ENCODE measurements at places on chromosomes 3 and 15. TPM values are rescaled to one million over a fixed set of nuclear protein-coding genes. Genes with fewer than 3 reads are reported as not detected.

DNA sequence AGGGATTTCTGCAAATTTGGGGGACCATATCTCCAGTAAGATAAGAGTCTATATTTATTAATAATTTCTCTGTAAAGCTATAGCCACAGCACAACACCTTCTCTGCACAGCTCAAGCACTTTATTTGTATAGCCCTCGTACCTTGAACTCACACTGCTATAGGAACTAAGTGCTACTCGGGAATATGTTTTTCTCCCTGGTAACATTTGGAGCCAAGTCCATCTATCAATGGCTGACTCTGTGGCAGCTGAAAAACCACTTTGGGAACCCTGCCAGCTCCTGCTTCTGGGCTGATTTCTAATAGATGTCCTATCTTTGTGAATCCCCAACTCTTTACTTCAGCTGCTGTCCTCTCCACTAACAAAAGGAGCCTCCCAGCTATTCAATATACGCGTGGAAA lies 298.5 kb downstream of the GBE1 start:
- H3K4me3 ChIP-seq: no peak overlapping the region
- no peaks in the 10 kb centered on the region for H3K4me1 ChIP-seq
- H3K27me3 ChIP-seq: peaks cover 2% of the 10 kb centered on the region
- H3K36me3 ChIP-seq: no peaks in the 10 kb centered on the region

The GCSAM gene
- 16.0 TPM for total RNA-seq

DNA sequence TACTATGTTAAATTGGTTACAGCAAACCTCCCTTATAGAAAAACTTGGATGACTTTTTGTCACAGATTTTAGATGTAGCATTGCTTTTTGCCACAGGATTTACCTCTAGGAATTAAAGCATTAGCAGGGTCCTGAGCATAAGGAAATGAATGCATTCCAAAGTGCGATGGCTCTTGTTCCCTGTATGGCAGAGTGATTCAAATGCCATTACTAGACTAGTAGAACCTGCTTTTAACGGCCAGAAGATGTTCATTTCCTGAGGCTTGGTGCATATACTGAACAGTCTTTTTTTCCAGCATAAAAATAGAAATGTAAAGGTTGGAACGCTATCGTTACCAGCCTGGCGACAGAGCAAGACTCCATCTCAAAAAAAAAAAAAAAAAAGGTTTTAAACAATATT lies 59.4 kb downstream of the WNT5A start:
- no peak overlapping the region for H3K4me3 ChIP-seq
- no peaks in the 10 kb centered on the region for H3K4me1 ChIP-seq
- peaks cover 4% of the 10 kb centered on the region for H3K27me3 ChIP-seq
- no peaks in the 10 kb centered on the region for H3K36me3 ChIP-seq
- no peak overlapping the region for H3K27ac ChIP-seq

GRCh38 chr3:105503191-105503593 lies 136.5 kb downstream of the ALCAM start:
- no peak overlapping the region for H3K4me3 ChIP-seq
- H3K27ac ChIP-seq: no peak overlapping the region
- H3K27me3 ChIP-seq: no peaks in the 10 kb centered on the region
- no peak for DNase-seq
- peaks cover 3% of the 10 kb centered on the region for H3K36me3 ChIP-seq
- H3K4me1 ChIP-seq: peaks cover 10% of the 10 kb centered on the region

DNA sequence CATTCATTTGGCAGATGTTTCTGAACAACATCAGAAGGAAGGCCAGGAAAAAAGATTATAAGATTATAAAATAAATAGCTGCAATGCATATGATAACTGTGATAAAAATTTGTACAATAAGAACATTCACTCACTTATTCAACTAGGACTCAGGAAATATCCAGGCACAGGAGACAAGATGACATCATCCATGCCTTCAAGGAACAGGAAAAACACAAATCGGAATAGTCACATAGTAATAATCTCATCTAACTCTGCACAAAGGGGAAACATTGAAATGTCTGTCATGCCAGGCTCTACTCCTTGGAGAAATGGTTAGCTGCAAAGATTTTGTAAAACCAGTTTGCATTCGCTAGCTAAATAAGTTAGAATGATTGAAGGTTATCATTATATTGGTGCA lies 233.5 kb upstream of the AGTR1 start:
- H3K27me3 ChIP-seq: no peaks in the 10 kb centered on the region
- H3K36me3 ChIP-seq: no peaks in the 10 kb centered on the region
- no peak overlapping the region for H3K4me3 ChIP-seq
- H3K27ac ChIP-seq: no peak overlapping the region
- no peaks in the 10 kb centered on the region for H3K4me1 ChIP-seq
- DNase-seq: no peak

The ARGFX gene
- not detected for total RNA-seq

DNA sequence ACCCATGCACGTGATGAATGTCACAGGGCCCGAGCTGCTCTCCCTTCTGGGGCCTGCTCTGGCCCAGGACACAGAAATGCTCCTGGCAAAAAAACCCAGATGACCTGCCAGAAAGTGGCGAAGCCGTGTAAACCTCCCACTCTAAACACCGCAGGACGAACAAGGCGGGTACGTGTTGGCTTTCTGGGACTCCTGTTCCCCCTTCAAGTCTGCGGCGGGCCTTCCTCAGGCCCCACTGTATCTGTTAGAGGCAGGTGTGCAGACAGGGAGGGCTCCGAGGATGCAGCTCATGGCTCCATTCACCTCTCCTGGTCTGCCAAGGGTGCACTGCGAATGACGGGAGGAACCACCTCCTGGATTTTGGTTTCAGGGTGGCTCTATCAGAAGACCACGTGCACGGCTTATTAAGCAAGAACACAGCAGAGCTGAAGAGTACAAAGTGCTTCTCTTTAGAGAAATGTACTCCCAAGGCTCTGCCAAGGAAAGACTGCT lies 173.8 kb downstream of the ADAMTS17 start:
- no peak for DNase-seq
- H3K4me1 ChIP-seq: no peaks in the 10 kb centered on the region
- H3K27me3 ChIP-seq: peaks cover 6% of the 10 kb centered on the region

The FSTL1 gene
- not detected for total RNA-seq

- DNase-seq: no peak
- peaks cover 60% of the 10 kb centered on the region for H3K27me3 ChIP-seq
- H3K4me3 ChIP-seq: no peak overlapping the region
- no peak overlapping the region for H3K27ac ChIP-seq
Measured at GRCh38 chr3:42262525-42262924, 3.5 kb downstream of the CCK start.

The DLG1 gene
- 102 TPM for total RNA-seq

DNA sequence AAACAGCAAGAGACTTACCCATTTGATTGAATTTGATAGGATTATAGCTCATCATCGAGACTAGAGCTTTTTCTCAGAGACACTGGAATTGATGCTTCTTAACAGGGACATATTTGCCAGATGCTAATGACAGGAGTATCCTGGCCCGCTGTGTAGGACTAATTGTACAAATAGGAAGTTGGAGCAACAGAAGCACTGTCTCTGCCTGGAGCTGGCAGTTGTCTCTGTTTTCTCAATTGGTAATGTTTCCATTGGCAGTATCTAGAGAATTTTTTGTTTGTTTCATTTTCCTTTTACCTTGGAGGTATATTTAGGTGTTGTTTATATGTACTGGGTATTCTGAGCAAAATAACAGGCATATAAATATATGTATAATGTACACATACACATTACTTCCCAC lies 8.9 kb upstream of the PCOLCE2 start:
- H3K27ac ChIP-seq: no peak overlapping the region
- no peaks in the 10 kb centered on the region for H3K36me3 ChIP-seq
- no peak for DNase-seq
- no peaks in the 10 kb centered on the region for H3K4me1 ChIP-seq
- no peak overlapping the region for H3K4me3 ChIP-seq

The UNC13C gene
- total RNA-seq: not detected

- H3K27me3 ChIP-seq: no peaks in the 10 kb centered on the region
- DNase-seq: no peak
- H3K36me3 ChIP-seq: peaks cover 2% of the 10 kb centered on the region
- no peak overlapping the region for H3K27ac ChIP-seq
- H3K4me3 ChIP-seq: no peak overlapping the region
Measured at GRCh38 chr15:90512276-90512675, 17.4 kb upstream of the CRTC3 start.

GRCh38 chr15:88378188-88378637 lies 89.0 kb downstream of the MRPL46 start:
- peaks cover 16% of the 10 kb centered on the region for H3K27me3 ChIP-seq
- no peak overlapping the region for H3K4me3 ChIP-seq
- H3K27ac ChIP-seq: no peak overlapping the region

GRCh38 chr3:173743516-173743915 lies 346.0 kb downstream of the NLGN1 start:
- DNase-seq: no peak
- no peaks in the 10 kb centered on the region for H3K4me1 ChIP-seq
- no peaks in the 10 kb centered on the region for H3K36me3 ChIP-seq
- no peak overlapping the region for H3K27ac ChIP-seq

DNA sequence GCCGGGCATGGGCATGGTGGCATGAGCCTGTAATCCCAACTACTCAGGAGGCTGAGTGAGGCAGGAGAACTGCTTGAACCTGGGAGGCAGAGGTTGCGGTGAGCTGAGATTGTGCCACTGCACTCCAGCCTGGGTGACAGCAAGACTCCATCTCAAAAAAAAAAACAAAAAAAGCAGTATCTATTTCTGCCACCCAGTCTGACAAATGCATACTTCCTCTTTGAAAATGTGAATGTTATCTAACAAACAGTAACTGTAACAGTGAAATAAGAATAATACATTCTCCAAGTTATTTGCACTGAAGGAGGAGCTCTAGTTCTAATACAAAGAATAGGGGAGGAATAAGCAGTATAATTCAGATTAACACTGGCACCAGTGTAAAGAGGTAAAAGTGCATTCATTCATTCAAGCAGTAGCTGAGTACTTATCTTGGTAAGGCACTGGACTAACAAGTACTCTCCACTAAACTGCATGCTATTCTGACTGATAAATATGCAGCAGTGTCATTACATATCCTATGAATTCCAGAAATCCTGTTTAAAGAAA lies 12.9 kb downstream of the VPS13C start:
- peaks cover 13% of the 10 kb centered on the region for H3K36me3 ChIP-seq
- peak overlapping the region; percentile 84 for H3K27ac ChIP-seq
- H3K4me1 ChIP-seq: peaks cover 55% of the 10 kb centered on the region
- H3K27me3 ChIP-seq: no peaks in the 10 kb centered on the region
- DNase-seq: no peak

DNA sequence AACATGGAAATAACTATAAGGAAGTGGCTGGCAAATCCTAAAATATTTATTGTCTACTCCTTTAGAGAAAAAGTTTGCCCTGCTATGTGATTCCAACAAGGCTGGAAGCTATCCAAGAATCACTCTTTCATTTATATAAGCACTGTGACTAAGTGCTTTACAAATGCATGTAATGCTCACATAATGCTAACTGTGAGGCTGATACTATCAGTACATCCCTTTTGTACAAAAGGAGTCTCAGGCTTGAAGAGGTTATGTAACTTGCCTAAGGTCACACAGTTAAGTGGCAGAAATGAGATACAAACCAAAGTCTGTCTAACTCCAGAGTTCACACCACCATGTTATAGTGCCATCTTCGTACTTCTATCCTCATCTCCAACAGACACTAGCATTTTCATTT lies 17.0 kb downstream of the TOPBP1 start:
- no peak overlapping the region for H3K4me3 ChIP-seq
- no peak overlapping the region for H3K27ac ChIP-seq
- no peaks in the 10 kb centered on the region for H3K27me3 ChIP-seq
- peaks cover 73% of the 10 kb centered on the region for H3K36me3 ChIP-seq
- no peak for DNase-seq

The C3orf85 gene
- not detected for total RNA-seq

The TTC23 gene
- total RNA-seq: 2.7 TPM

The SOX14 gene
- not detected for total RNA-seq

The CLDN18 gene
- total RNA-seq: not detected

The FETUB gene
- total RNA-seq: not detected

The FBN1 gene
- total RNA-seq: 1.1 TPM

- no peak overlapping the region for H3K4me3 ChIP-seq
- H3K27me3 ChIP-seq: no peaks in the 10 kb centered on the region
- H3K36me3 ChIP-seq: no peaks in the 10 kb centered on the region
Measured at GRCh38 chr3:141257961-141258360, 26.3 kb downstream of the PXYLP1 start.

DNA sequence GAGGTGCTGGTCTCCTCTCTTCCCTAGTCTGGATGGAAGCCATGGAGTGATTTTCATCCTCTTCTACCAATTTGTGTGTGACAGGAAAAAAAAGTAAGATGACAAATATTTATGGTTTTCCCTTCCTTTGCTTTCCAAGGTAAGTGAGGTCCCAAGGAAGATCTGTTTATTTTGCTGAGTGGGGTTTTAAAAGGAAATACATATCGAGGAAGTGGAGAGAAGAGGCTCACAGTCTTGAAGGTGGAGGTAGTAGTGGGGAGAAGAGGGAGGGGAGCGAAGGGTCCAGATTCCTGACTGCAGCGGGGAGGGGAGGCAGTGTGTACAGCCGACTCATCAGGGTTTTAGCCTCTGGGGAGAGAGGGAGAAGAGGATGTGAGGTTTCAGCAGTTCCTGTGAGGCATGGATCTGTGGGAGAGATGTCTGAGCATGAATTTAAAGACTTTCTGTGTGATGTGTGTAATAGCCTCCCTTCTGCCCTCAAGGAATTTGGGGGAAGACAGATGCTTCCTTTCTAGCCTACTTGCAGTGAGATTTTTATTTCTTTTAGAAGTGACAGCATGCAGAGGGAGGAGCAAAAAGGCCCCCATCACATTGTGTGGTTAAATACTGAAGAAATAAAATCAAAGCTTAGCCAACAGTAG lies 272.4 kb downstream of the THRB start:
- no peak overlapping the region for H3K27ac ChIP-seq
- no peak for DNase-seq
- no peaks in the 10 kb centered on the region for H3K27me3 ChIP-seq
- H3K4me3 ChIP-seq: no peak overlapping the region

The GOLGA8G gene
- not detected for total RNA-seq

- DNase-seq: no peak
- no peak overlapping the region for H3K27ac ChIP-seq
- H3K4me3 ChIP-seq: no peak overlapping the region
- peaks cover 2% of the 10 kb centered on the region for H3K27me3 ChIP-seq
- H3K36me3 ChIP-seq: no peaks in the 10 kb centered on the region
Measured at GRCh38 chr3:106533788-106534160, 665.0 kb upstream of the CBLB start.

- no peaks in the 10 kb centered on the region for H3K36me3 ChIP-seq
- no peak overlapping the region for H3K27ac ChIP-seq
- no peak overlapping the region for H3K4me3 ChIP-seq
- DNase-seq: no peak
- H3K27me3 ChIP-seq: peaks cover 3% of the 10 kb centered on the region
Measured at GRCh38 chr3:33883951-33884561, 85.6 kb downstream of the PDCD6IP start.

GRCh38 chr15:60091157-60091556 lies 87.0 kb downstream of the FOXB1 start:
- H3K4me3 ChIP-seq: no peak overlapping the region
- no peaks in the 10 kb centered on the region for H3K4me1 ChIP-seq
- H3K27ac ChIP-seq: no peak overlapping the region
- no peaks in the 10 kb centered on the region for H3K36me3 ChIP-seq
- H3K27me3 ChIP-seq: peaks cover 8% of the 10 kb centered on the region

Measured in activated B cell treated with CpG ODN at 0.5 μM for 24 hours (primary cell).